Activated CD8-positive, alpha-beta memory T cell treated with anti-CD3 and anti-CD28 coated beads for 4 hours (primary cell): ENCODE measurements at places on chromosomes 3 and 15.

DNA sequence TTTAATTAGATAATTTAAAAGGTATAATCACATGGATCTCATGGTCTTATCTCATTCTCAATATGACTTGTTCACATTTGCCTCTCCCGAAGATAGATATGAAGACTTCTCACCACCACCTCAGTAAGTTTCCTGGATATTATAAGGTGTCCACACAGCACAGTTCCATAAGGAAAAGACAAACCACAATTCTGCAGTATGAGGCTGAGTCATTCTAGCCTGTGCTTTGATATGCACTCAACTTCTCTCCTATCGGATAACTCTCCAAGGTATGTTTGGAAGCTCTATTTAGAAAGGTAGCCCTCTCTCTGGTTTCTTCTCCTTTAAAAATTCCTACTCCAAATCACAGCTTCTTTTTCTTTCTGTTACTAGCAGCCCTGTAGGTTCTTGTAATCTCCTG, 612.8 kb downstream of the ZPLD1 start:
- DNase-seq, result no peak

DNA sequence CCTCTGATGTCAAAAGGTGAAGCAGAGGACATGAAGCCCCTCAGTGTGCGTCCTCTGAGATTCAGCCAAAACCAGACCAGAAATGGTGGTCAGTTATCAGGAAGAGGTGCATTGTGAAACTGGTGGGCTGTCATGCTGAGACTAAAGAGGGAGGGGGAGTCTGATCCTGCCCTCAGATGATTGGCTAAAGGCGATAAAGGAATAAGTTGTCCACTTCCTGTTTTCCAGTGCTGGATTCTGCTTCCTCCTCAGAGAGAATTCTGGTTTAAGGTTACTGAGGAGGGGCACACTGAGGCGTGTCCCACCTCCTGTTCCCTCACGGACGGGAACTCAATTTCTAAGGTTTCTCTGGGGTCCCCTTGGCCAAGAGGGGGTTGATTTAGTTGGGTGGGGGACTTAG, 97.0 kb upstream of the UBE3A start:
- no peak for DNase-seq

DNA sequence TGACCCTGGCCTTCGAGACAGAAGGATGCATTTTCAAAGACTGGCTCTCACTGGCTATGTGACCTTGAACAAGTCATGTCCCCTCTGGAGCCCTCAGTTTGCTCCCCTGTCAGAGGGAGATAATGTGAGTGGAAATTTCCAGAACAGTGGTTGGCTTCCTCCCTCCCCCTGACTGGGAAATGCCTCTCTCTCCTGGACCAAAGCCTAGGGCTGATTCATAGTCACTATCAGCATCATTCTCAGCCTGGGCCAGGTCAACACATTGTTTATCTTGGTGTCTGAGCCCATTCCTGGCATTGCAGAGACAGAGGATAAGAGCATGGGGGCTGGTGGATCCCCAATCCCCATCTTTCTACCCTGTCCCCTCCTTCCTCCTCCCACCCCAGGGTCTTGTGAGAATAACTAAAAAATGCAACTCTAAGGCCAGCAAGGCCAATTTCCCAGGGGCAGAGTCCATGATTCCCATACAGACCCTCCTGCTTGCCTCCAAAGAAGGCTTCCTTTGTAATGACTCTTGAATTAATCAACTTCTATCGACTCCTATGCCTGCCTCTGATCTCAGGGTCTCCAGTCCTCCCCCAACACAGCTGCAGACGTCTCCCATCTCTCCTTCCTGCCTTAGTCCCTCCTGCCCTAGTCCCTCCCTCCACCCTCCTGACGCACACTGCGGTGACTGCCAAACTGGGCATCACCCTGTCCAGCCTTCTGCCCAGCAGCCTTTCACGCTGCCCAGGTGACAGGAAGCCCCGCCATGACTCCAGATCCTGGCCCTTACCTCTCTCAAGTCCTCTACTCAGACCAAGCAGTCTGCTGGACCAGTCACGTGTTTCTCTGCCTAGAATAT, 35.4 kb upstream of the CORO2B start:
- no peak for DNase-seq

DNA sequence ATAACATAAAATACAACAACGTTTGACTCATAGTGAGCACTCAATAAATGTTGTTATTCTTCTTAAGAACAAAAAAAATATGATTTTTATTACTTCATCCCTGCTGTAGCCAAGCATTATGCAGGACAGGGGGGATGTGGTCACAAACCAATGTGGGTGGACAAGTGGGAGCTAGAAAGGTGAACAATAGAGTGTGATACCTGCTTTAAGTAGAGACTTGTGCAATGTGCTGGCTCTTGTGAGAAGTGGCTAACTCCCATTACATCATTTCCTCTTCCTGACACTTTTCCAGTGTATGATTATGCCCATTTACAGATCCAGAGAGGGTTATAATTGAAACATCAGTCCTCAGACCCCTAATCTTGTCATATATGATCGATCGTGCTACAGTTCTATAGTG, 193.6 kb downstream of the UBE2E2 start:
- no peak for DNase-seq

DNA sequence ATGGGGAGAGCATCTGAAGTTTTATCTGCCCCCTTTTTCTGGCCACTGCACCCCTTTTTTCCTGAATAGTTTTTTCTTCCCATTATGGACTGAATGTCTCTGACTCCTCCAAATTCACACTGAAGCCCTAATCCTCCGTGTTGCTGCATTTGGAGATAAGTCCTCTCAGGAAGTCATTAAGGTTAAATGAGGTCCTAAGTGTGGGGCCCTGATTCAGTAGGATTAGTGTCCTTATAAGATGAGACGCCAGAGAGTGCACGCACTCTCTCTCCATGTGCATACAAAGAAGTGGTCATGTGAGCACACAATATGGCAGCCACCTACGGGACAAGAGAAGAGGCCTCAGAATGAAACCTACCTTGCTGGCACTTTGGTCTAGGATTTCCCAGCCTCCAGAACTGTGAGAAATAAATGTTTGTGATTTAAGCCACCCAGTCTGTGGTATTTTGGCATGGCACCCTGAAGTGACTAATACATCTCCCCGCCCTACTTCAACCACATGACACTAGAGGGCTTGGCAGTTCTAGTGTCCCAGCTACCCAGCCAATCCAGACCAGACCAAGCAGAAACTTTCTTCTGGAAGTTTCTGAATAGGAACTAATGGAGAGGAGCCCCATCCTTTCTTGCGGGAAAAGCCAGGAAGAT, 191.3 kb downstream of the PDE8A start:
- DNase-seq, result no peak

DNA sequence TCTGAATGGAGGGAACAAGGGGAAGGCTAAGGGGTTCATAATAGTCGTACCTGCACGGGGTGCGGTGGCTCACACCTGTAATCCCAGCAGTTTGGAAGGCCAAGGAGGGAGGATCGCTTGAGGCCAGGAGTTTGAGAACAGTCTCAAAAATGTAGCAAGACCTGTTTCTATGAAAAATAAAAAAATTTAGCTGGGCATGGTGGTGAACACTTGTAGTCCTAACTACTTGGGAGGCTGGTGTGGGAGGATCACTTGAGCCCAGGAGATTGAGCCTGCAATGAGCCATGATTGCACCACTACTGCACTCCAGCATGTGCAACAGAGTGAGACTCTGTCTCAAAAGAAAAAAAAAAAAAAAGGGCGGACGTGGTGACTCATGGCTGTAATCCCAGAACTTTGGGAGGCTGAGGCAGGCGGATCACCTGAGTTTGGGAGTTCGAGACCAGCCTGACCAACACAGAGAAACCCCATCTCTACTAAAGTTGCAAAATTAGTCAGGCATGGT, 17.9 kb upstream of the HDAC11 start:
- no peak for DNase-seq

DNA sequence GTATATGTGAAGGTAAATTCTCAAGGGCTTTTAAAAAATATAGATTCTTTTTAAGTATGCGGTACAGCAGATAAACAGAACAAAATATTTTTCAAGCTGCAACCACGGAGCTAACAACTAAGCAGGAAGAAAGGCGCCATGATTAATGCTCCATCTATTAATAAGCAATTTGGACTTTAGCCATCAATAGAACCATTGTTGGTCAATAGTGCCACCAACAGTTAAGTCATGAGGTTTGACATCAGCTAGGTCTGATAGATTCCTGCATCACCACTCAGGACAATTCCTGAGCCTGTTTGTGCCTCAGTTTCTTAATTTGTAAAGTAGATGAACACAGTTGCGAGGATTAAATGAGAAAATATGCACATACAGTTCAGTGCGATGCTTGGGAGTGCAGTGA, 65.1 kb upstream of the FAM3D start:
- DNase-seq, result no peak

DNA sequence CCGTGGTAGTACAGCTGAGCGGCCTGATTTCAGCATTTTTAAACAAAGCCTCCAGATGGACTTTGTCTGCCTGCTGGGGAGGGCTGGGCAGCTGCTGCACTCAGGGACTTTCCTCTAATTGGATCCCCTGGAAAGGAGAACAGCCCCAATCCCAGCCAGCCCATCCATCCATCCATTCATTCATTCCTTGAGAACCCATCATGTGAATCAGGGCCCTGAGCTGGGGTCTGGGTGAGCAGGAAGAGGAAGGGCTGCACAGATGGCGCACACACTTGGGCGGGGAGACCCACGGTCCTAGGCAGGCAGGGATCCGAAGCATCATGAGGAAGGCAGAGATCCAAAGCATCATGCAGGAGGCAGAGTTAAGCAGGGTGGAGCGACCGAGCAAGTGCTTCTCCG, 45.7 kb downstream of the TPRA1 start:
- no peak for DNase-seq

DNA sequence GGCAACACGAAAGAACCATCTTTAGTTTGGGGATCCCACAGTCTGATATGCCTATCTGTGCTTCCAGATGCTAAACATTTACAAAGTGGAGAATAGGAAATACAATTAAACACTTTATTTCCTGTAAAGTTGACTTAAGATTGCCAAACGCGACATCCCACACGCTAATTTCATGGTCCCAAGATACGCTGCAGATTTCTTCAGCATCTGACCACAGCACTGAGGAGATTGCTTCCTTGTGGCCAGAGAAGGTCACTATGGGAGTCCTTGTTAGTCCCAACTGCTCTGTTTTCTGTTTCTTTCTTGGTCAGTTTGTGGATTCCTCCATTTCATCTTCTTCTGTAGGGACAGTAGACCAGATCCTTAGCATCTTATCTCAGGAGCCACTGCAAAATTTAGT, 43.3 kb downstream of the ASB7 start:
- no peak for DNase-seq
